Vagina (tissue), 2 donors: ENCODE measurements at places on chromosomes 5 and 9. TPM values are rescaled to one million over a fixed set of nuclear protein-coding genes. Genes with fewer than 3 reads are reported as not detected.

DNA sequence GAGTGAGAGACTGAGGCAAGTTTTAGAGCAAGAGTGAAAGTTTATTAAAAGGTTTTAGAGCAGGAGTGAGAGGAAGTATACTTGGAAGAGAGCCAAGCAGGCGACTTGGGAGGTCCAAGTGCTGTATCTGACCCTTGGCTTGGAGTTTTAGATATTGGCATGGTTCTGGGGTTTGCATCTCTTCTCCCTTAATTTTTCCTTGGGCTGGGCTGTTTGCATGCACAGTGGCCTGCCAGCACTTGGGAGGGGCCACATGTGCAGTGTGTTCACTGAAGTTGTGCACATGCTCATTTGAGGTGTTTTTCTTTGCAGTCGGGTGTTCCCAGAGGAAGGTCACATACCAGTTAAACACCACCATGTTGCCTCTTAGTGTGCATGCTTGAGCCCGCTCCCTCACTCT lies 464.1 kb downstream of the DMRT2 start:
- no peaks in the 10 kb centered on the region for H3K36me3 ChIP-seq
- H3K4me1 ChIP-seq, result no peaks in the 10 kb centered on the region
- DNase-seq, result no peak

- H3K36me3 ChIP-seq, result no peaks in the 10 kb centered on the region
- H3K4me1 ChIP-seq, result peaks cover 7% of the 10 kb centered on the region
- no peak overlapping the region for H3K4me3 ChIP-seq
- no peaks in the 10 kb centered on the region for H3K27me3 ChIP-seq
- H3K27ac ChIP-seq, result no peak overlapping the region
These were observed 289.4 kb upstream of the DAB2 start for GRCh38 chr5:39714036-39714698.

- H3K4me3 ChIP-seq, result no peak overlapping the region
- no peak overlapping the region for H3K27ac ChIP-seq
- H3K4me1 ChIP-seq, result no peaks in the 10 kb centered on the region
These were observed 446.2 kb downstream of the SEMA5A start for GRCh38 chr5:9099689-9100088.

GRCh38 chr5:68368311-68369022 lies 152.9 kb downstream of the PIK3R1 start:
- no peaks in the 10 kb centered on the region for H3K36me3 ChIP-seq
- H3K4me3 ChIP-seq, result no peak overlapping the region
- H3K27ac ChIP-seq, result no peak overlapping the region
- H3K4me1 ChIP-seq, result no peaks in the 10 kb centered on the region
- DNase-seq, result no peak
- H3K27me3 ChIP-seq, result no peaks in the 10 kb centered on the region

GRCh38 chr9:37466037-37466709 lies 923 bp upstream of the ZBTB5 start:
- peak overlapping the region; percentile 85 for H3K4me3 ChIP-seq
- H3K27ac ChIP-seq, result peak overlapping the region; percentile 97
- peak; percentile 93 for DNase-seq
- peaks cover 41% of the 10 kb centered on the region for H3K4me1 ChIP-seq

GRCh38 chr9:129323999-129324553 lies 146.0 kb upstream of the IER5L start:
- H3K27me3 ChIP-seq, result no peaks in the 10 kb centered on the region
- H3K4me1 ChIP-seq, result peaks cover 57% of the 10 kb centered on the region
- H3K27ac ChIP-seq, result peak overlapping the region; percentile 96
- H3K36me3 ChIP-seq, result no peaks in the 10 kb centered on the region

DNA sequence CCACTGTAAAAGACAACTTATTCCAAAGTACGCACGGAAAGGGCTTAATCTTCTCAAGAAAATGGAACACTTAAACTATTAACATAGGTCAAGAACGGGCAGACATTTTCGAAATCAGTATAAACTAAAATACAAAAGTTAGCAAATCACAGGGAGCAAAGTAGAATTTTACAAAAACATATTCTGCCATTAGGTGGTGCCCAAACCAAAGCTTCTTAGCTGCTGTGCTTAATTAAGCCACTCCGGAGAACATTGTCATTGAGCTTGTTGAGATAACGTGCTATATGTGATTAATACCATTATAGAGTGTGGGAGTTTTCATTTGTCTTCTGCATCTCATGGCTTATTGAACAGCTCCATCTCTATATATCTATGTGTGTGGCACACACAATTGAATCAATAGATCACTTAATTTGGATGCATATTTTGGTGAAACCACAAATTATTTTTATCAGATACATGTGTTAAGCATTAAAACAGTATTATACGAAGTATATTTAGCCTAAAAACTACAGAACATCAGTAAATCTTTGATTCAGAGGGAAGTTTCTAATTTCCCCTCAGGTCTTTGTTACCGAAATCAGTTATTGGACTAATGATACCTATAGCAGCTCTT lies 23.4 kb downstream of the UBLCP1 start:
- no peaks in the 10 kb centered on the region for H3K36me3 ChIP-seq
- DNase-seq, result no peak
- H3K4me1 ChIP-seq, result no peaks in the 10 kb centered on the region

GRCh38 chr5:136145030-136145429 lies 12.4 kb downstream of the SMAD5 start:
- H3K27me3 ChIP-seq, result no peaks in the 10 kb centered on the region
- no peaks in the 10 kb centered on the region for H3K36me3 ChIP-seq
- H3K4me1 ChIP-seq, result peaks cover 78% of the 10 kb centered on the region
- no peak overlapping the region for H3K4me3 ChIP-seq
- no peak for DNase-seq

GRCh38 chr9:82263619-82264018 lies 275.0 kb downstream of the SPATA31D1 start:
- DNase-seq, result no peak
- no peaks in the 10 kb centered on the region for H3K27me3 ChIP-seq
- no peak overlapping the region for H3K27ac ChIP-seq
- no peak overlapping the region for H3K4me3 ChIP-seq
- H3K36me3 ChIP-seq, result no peaks in the 10 kb centered on the region
- H3K4me1 ChIP-seq, result no peaks in the 10 kb centered on the region

DNA sequence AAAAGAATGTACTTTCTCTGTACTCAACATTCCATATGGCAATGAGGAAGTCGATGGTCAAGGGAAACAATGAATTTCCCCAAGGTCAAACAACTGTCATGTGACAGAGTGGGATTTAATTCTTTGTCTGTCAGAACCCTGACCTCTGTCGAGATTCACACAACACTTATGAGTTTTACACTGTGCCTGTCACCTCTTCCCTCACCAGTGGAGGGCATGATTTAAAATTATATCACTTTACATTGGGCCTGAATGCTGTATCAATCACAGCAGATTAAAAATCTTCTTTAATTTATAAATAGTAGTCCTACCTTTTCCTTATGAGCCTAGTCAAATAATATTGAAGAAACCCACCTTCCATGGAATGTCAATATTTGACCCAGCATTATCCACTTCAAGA lies 276.7 kb downstream of the CDH10 start:
- no peak overlapping the region for H3K4me3 ChIP-seq
- no peaks in the 10 kb centered on the region for H3K4me1 ChIP-seq
- H3K36me3 ChIP-seq, result no peaks in the 10 kb centered on the region
- H3K27ac ChIP-seq, result no peak overlapping the region

- no peak overlapping the region for H3K27ac ChIP-seq
- no peak overlapping the region for H3K4me3 ChIP-seq
- no peaks in the 10 kb centered on the region for H3K27me3 ChIP-seq
- H3K36me3 ChIP-seq, result no peaks in the 10 kb centered on the region
- DNase-seq, result no peak
These were observed 29.0 kb downstream of the MED10 start for GRCh38 chr5:6349387-6349786.

Gene TRPM3
- total RNA-seq, result 0.25 TPM

Gene FST
- total RNA-seq, result 5.6 TPM

Gene SLC1A1
- total RNA-seq, result 1.5 TPM
